ENCODE measurements at places on chromosomes 12 and 14. TPM values are rescaled to one million over a fixed set of nuclear protein-coding genes. Genes with fewer than 3 reads are reported as not detected.

DNA sequence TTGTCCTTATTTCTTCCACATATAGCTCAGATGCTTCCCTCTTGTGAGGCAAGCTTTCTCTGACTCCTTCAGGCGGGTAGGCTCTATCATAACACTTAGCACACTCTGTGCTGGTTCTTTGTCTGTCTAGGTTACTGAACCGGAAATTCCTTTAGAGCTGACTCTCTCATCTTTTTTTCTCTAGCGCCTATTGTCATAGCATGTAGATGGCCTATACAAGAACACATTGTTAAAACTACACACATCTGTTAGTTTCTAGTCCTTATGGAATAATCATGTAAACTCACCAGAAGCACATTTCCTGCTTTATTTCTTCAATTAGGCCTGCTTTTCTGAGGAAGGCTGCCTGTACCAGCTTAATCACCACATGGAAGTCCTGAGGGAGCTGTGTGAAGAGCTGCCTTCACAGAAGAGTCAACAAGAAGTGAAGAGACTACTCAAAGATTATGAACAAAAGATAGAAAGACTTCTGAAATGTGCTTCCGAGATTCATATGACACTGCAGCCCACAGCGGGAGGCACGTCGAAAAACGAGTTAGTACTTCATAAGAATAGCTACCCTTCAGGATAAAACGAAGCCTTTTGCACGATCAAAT lies 143.9 kb downstream of the SYNE2 start:
- H3K27ac ChIP-seq = no peak overlapping the region
- H3K4me1 ChIP-seq = no peaks in the 10 kb centered on the region
- H3K4me3 ChIP-seq = no peak overlapping the region
- DNase-seq = no peak
- no peaks in the 10 kb centered on the region for H3K27me3 ChIP-seq

GRCh38 chr12:99605-100004 lies 33.0 kb downstream of the IQSEC3 start:
- H3K4me3 ChIP-seq = no peak overlapping the region
- H3K27me3 ChIP-seq = no peaks in the 10 kb centered on the region
- H3K4me1 ChIP-seq = peaks cover 13% of the 10 kb centered on the region
- no peaks in the 10 kb centered on the region for H3K36me3 ChIP-seq

HOXC6 gene
- total RNA-seq = not detected

DNA sequence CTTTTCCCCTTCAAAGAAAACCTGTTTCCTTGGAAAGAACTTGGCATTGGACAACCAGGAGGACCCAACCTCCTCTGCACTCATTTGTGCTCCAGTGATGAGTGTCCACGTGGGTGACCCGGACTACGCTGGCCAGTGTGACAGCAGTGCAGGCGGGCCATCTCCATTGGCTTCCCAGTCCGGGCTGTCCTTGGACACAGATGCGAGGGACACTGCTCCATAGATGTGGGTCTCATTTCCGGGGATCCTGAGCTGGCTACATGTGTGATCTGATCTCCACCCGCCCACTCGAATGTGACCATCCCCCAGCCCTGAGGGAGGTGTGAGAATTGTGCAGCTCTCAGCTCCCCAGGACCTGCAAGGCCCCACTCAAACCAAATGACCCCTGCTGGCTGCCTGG lies 836.6 kb upstream of the TMEM132C start:
- no peaks in the 10 kb centered on the region for H3K27me3 ChIP-seq
- no peak overlapping the region for H3K4me3 ChIP-seq
- H3K36me3 ChIP-seq = no peaks in the 10 kb centered on the region
- DNase-seq = no peak

- no peaks in the 10 kb centered on the region for H3K27me3 ChIP-seq
- no peak overlapping the region for H3K27ac ChIP-seq
- no peaks in the 10 kb centered on the region for H3K36me3 ChIP-seq
- DNase-seq = no peak
- H3K4me1 ChIP-seq = peaks cover 11% of the 10 kb centered on the region
- H3K4me3 ChIP-seq = no peak overlapping the region
These were observed 293.9 kb upstream of the PRKD1 start for GRCh38 chr14:30221546-30221945.

DNA sequence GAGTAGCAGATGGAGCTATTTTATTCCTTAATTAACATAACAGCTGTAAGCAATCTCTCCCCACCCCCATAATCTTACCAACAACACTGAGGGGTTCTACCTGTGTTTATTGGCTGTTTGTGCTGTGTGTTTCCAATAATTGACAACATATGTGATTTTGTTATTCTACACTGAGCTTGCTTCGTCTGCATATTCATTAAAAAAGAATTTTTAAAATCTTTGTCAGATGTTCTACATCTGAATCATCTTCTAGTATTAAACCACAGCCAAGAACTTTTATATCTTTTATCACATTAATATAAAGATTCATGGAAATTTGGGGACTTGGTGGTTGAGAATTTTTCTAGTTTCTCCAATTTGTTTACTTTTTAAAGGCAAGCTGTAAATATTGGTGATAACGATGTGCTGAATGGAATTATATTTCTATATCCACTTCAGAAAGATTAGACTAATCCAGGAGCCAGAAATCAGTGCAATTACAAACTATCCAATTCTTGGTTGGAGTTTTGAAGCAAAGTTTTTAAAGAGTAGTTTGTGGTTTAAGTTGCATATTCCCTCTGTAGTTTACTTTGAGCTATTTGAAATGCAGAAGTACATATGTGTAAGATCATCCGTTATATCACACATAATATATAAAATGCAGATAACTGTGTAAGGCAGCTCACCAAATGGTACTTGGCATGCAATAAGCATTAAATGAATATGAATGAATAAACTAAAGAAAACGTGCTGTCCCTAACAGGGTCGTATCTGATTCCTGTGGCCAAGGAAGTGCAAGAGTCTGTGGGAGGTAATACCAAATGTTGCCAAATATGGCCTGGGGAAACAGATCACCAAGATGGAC lies 206.9 kb downstream of the PELI2 start:
- H3K36me3 ChIP-seq = no peaks in the 10 kb centered on the region
- H3K27ac ChIP-seq = no peak overlapping the region
- no peak overlapping the region for H3K4me3 ChIP-seq
- H3K27me3 ChIP-seq = no peaks in the 10 kb centered on the region

GRCh38 chr12:130818635-130819576 lies 20.1 kb downstream of the STX2 start:
- peaks cover 6% of the 10 kb centered on the region for H3K4me1 ChIP-seq
- peaks cover 33% of the 10 kb centered on the region for H3K36me3 ChIP-seq
- no peaks in the 10 kb centered on the region for H3K27me3 ChIP-seq
- DNase-seq = peak; percentile 98
- no peak overlapping the region for H3K4me3 ChIP-seq

DNA sequence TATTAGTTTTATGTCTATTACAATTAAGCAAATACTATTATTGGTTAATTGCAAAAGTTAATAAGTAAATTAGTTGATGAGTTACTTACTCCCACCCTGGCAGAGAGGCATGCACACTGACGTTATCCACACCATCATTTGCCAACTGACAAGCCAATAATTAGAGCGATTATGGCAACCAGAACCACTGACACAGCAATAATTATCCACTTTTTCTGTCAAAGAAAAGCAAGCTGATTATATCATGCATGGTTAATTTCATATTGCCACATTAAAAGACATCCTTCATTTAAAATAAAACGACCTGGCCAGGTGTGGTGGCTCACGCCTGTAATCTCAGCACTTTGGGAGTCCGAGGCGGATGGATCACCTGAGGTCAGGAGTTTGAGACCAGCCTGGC lies 43.1 kb downstream of the STX2 start:
- no peak overlapping the region for H3K27ac ChIP-seq
- H3K36me3 ChIP-seq = peaks cover 62% of the 10 kb centered on the region
- H3K4me1 ChIP-seq = no peaks in the 10 kb centered on the region

- no peaks in the 10 kb centered on the region for H3K27me3 ChIP-seq
- DNase-seq = no peak
- H3K4me3 ChIP-seq = no peak overlapping the region
- H3K36me3 ChIP-seq = no peaks in the 10 kb centered on the region
These were observed 133.7 kb downstream of the KLHL28 start for GRCh38 chr14:44828023-44828422.

- peak overlapping the region; percentile 93 for H3K4me3 ChIP-seq
- H3K36me3 ChIP-seq = peaks cover 14% of the 10 kb centered on the region
- no peak overlapping the region for H3K27ac ChIP-seq
- no peaks in the 10 kb centered on the region for H3K27me3 ChIP-seq
These were observed 2.6 kb downstream of the YLPM1 start for GRCh38 chr14:74765721-74766120.

DNA sequence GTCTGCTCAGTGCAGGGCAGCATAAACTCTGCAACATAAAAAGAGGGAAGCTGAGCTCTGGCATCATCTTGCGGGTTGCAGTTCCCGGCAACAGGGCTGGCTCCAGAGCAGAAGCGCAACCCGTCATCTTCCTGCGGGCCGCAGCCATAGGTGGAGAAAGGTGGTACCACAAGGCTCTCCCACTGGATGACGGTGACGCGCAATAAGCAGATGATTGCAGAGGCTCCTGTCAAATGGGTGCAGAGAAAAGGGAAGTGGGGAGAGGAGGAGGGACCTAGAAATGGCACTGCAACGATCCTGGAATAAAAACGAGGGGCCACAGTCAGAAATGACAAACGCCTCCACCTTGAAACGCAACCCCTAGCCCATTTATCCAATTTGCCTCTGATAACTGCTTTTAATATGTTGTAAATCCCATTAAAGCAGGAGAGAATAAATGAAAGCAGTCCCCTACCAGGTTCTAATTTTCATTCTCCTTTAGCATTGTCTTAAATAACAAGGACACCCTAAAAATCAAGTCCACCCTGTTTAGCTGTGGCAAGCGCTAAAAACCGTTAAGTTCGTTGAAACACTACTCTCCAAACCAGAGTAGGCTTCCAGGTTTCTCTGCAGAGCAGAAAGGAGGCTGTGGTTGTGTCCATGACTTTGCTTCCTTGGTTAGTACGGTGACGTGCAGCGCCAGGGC lies 30.9 kb upstream of the TUBA1C start:
- peaks cover 48% of the 10 kb centered on the region for H3K27me3 ChIP-seq
- DNase-seq = peak; percentile 68
- no peaks in the 10 kb centered on the region for H3K36me3 ChIP-seq
- peak overlapping the region; percentile 98 for H3K27ac ChIP-seq

PZP gene
- 0.20 TPM for total RNA-seq

DNA sequence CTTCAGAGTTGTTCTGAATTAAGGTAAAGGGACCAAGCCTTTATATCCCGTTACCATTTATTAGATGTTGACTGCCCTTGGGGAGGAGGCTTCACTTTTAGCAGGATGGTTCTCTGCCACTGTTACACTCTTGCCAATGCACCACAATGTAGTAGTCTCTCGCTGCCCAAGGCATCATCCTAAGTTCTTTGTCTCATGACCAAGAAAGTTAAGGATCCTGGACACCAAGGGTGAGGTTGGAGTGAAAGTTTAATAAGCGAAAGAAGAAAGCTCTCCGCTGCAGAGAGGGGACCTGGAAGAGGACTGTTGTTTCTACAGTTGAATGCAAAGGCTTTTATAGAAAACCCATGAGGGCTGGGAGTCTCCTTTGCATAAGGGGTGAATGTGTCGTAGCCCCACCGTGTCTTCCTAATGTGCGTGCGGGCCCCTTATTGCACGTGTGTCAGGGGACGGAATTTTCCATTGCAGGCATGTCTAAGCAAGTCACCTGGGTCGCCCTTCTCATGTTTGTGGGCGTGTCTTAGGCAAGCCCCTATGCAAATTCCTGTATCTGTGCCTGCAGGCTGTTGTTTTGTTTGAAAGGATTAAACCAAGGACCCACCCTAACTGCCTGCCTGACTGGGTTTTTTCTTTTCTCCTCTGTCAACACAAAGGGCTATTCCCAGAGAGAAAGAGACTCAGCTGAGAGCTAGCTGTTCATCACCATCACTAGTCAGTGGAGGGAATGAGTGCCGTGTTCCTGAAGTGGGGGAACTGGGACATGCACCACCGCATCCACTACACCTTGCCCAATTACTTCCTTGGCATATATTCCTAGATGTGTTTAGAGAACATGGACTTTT lies 17.6 kb upstream of the RNASE1 start:
- H3K27ac ChIP-seq = peak overlapping the region; percentile 33
- no peaks in the 10 kb centered on the region for H3K27me3 ChIP-seq
- H3K36me3 ChIP-seq = no peaks in the 10 kb centered on the region
- H3K4me1 ChIP-seq = peaks cover 6% of the 10 kb centered on the region
- peak; percentile 84 for DNase-seq
- peak overlapping the region; percentile 20 for H3K4me3 ChIP-seq

- H3K36me3 ChIP-seq = no peaks in the 10 kb centered on the region
- no peaks in the 10 kb centered on the region for H3K4me1 ChIP-seq
- H3K27ac ChIP-seq = no peak overlapping the region
- no peak for DNase-seq
These were observed 35.2 kb downstream of the ASCL1 start for GRCh38 chr12:102992720-102993119.

GRIP1 gene
- total RNA-seq = 47.6 TPM

CEP128 gene
- total RNA-seq = 26.0 TPM

DNA sequence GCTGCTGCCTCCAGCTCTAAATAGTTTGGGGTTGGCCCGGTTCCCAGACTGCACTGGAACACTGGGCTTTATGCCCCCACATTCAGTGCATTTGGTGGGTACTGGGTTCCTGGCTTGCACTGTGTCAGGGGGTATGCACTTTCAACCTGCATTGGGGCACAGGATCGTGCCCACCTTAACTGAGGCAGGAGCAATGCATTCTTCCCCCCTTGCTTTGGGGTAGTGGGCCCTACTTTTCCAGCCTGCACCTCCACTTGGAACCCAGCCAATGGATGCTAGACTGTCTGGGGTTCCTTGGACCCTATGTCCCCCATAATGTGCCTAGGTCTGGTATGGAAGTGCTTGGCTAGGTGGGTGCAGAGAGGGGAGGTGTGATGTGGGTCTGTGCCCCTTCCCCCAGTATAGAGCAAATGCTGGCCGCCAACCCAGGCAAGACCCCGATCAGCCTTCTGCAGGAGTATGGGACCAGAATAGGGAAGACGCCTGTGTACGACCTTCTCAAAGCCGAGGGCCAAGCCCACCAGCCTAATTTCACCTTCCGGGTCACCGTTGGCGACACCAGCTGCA lies 615 bp downstream of the TARBP2 start:
- H3K4me1 ChIP-seq = peaks cover 7% of the 10 kb centered on the region
- peak overlapping the region; percentile 99 for H3K27ac ChIP-seq
- H3K36me3 ChIP-seq = peaks cover 32% of the 10 kb centered on the region
- no peaks in the 10 kb centered on the region for H3K27me3 ChIP-seq
- H3K4me3 ChIP-seq = peak overlapping the region; percentile 85

SMCO3 gene
- total RNA-seq = not detected

DNA sequence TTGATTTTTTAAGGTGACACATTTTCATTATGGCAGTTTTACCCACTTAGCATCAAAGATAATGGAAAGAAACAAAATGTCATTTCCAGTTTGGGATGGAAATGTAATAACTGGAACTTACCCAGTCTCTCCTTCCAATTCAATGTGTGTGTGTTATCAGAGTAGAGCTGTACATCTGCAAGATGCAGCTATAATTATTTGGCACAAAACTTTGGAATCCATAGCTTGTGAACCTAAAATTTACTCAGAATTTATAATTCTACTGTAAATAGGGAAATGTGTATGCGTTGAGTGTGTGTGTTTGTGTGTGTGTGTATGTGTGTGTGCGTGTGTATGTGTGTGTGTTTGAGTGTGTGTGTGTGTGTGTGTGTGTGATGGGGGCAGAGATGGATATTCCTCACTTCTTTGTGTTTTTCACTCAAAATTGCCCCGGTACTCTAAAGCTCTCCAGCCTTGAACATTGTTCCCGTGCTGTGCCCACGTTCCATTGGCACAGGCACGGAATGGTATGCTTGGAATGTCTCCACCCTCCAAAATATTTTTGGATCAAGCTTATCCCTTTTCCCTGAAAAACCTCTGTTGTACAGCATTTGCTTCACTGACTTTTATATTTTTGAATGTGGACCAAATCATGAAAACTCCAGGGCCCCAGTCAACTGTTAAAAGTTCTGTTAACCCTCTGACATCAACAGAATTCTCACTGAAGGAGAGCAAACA lies 150.2 kb upstream of the BMP4 start:
- H3K27ac ChIP-seq = no peak overlapping the region
- H3K4me1 ChIP-seq = no peaks in the 10 kb centered on the region
- no peaks in the 10 kb centered on the region for H3K36me3 ChIP-seq
- no peaks in the 10 kb centered on the region for H3K27me3 ChIP-seq
- DNase-seq = no peak

Data from endodermal cell (in vitro differentiated cells).